Inflammatory macrophage (primary cell): ENCODE measurements at places on chromosomes 5 and 9.

DNA sequence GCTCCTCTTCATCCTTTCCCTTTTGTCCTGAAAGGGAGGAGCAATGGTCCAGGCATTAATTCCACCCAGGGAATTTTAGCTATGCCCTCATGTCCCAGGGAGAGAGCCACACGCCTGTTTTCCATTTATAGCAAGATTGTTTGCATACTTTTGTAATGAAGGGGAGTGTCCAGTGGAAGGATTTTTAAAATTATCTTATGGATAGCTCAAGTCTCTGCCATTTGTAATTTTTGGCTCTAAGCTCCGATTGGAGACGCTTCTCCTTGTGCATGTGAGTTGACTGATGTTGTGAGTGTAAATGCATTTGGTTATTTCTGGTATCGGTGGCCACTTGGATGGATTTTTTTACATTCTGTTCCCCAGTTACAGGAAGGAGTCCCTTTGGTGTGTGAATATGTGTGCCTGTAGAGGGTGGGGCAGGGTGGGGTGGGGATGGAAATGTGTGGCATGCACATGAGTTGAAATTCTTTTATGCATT, 7.2 kb upstream of the RPL26L1 start:
- no peak for DNase-seq

DNA sequence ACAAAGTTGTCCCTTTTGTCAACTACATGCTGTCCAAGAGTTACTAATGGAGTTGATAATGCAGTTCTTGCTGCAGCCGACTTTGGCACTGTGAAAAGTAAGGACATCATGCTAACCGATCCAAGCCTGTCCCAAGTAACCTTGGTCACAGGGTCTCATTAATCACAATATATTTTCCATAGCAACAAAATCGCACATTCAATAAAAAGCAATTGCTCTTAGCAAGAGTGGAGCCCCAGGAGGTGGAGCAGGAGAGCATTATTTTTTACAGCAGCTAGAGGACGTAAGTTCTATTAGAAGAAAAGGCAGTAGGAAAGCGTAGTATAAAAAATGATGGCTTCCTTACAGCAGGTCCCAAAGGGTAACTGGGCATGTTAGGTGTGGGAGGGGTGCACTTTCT, 570.3 kb downstream of the EBF1 start:
- no peak for DNase-seq

DNA sequence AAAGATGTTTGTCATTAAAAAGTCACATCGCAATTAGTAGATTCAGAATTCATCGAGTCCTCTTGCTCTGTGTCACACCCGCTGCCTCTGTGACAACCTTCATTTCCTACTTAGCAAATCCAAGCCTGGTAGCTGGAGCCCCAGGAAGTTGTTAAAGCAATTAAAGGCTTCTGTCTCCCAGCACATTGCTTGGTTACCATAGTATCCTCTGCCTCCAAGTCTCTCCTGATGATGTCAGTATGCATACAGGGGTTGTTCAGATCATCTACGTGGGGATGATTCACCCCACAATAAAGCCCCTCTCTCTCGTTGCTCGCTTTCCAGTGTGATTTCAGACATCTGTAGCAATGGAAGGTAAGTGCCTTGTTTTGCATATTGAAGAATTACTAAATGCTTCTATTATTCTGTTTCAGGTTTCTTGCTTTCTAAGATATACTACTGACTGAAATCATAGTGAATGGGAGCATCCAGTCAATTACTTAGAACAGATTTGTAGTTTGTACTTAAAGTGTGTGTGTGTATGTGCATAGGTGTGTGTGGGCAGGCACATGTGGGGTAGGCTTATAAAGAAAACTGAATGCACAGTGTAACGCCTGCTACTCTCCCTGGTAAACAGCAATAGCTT, 52.9 kb downstream of the PAM start:
- DNase-seq, result no peak

DNA sequence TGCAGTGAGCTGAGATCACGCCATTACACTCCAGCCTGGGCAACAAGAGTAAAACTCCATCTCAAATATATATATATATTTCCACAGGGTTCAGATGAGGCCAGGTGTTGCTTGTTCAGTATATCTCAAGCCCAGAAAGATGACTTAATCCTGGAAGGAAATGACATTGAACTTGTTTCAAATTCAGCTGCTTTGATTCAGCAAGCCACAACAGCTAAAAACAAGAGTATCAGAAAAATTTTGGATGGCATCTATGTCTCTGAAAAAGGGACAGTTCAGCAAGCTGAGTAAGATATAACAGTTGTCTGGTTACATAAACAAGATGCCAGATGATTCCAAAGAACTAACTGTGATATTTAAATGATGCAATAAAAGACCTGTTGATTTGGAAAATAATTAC, 352.0 kb downstream of the KCTD16 start:
- DNase-seq, result no peak

DNA sequence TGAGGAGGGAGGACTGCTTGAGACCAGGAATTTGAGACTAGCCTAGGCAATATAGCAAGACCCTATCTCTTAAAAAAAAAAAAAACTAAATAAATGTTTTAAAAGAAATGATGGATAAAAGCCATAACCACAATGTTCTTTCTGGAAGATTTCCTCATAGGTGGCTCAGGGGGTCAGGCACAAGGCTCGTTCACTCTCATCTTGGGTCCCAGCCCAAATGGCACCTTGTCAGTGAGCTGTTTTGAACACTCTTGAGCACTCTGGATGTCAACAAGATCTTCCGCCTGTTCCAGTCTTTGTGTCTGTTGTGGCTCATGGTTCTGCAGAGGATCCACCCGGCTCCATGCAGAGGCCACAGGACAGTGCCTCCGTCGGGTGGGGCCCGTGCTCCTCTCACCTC, 35.7 kb upstream of the LMX1B start:
- DNase-seq, result no peak

DNA sequence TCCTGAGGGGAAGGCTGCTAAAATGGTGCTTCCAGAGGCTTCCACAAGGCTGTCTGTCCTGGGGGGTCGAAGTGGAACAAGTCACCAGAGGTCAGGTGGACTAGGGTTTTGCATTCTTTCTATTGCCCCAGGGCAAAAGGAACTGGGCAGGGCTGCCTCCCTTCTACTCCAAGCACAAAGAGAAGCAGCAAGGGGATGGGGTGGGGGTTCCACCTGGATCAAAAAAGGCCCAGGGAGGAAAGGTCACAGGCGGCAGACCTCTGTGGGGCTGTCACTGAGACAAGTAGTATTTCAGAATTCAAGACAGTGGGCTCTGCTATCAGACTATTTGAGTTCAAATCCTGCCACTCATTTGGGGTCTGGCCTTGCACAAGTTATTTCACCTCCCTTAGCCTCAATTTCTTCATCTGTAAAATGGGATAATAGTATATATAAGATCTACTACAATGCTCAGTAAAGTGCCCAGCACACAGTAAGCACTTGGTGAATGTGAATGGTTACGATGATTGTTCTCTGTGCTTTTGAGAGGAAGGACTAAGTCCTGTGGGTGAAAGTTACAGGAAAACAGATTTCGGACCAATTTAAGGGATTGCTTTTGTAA, 1.9 kb upstream of the ARSI start:
- DNase-seq, result no peak

DNA sequence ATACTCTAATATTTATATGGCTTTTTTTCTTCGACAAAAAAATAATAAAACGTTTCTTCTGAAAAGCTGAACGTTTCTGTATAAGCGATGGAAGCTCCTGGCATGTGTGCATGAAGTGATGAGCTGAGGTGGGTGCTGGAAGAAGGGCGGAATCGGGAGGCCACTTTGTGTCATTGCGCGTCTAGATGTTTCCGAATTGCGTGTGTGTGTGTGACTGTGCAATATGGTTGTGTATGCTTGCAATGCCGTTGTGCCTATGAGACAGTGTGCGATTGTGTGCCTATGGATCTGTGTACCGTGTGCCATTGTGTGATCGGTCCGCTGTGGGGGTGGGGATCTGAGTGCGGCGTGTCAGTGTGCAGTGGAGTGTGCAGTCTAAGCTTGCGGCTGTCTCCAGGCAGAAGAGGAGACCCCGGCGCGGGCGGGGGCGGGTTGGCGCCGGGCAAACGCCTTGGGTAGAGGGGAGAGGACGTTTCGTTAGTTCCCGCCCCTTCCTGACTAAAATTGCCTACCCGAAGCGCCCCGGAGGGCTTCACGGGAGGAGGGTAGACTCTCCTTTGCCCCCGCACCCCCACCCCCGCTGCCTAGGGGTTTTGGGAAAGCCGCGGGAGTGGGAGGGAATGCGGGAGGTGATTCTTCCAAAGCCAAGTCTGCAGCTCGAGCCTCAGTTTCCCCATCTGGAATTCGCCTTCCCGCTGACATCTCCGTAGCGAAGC, 24.2 kb downstream of the PCDHGC5 start:
- DNase-seq, result peak; percentile 34

DNA sequence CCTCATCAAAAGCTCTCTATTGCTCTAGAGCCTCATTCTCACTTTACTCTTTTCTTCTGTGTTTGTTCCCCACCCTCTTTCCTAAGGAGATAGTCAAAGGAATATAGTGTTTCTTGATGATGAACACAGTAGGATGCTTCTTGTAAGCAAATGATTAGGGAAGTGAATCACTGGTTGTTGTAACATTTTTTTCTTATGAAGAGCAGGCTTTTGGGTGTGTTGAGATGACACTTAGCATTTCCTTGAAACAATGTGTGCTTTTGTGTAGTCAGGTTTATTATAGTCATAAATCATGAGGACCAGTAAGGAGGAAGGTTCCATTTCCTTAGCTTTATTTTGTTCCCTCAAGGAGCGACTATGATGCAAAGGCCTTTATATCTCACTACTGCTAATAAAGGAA, 1991.3 kb upstream of the C9orf72 start:
- no peak for DNase-seq

GRCh38 chr9:72601615-72602014, 80.2 kb downstream of the TMC1 start:
- DNase-seq, result no peak

GRCh38 chr5:159975462-159976019, 33.4 kb upstream of the TTC1 start:
- DNase-seq, result peak; percentile 9

DNA sequence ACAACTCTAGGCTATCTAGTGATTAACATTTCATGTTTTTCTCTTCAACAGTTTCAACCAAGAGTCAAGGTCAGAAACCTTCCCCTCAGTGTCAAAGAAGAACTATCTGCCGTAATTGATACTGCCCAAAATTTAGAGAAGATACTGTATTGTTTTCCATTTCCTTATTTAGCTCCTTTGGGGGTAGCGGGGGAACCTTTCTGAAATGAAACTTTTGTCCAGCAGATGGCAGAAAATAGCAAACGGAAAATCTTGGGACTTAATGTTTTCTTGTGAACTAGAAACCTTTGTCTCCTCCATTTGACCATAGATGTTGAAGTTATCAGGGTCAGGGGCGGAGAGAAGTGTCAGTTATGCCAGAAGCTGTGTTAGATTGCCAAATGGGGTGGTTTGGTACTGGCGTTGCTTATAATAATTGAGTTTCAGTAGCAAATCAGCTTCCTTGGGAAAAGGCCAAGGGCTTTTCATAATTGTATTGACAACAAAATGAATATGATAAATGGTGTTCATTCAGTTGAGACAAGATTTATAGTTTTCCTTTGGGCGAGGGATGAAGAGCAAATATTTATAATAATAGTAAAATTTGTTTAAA, 101.7 kb upstream of the TLX3 start:
- DNase-seq, result peak; percentile 73

DNA sequence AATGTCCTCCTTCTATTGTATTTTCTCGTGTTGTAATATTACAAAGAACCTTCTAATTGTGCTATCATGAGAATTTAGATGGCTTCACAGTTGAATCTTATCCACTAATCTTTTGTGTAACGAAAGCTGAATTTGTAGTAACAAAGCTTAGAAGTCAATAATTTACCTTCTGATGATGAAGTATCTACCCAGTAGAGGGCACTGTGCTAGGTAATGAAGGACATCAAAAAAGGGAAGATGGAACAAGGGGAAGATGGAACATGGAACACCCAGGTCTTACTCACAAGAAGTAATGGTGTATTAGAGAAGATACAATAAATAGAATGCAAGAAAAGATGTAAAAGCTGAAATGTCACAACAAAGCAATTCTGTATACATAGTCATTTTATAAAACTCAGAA, 131.0 kb upstream of the CCNG1 start:
- peak; percentile 25 for DNase-seq

- DNase-seq, result no peak
These were observed 241.5 kb downstream of the AUH start for GRCh38 chr9:91120200-91120599.

DNA sequence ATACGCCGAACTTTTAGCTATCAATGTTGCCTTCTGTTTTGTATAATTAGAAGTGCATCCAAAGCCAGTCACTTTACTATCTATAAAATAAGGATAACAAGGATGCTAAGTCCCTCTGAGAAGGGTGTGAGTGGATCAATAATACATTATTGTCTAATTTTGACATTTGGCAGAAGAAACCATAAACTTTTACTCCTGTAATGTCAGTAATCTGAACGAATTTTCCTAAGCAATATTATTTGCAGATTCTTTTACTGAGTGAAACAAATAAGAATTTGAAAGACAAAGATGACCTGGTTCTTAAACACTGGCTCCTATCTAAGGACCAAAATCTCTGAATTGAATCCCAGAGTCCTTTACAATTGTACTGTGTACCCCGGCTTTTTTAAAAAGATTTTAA, 126.6 kb upstream of the TMEM161B start:
- no peak for DNase-seq
